ENCODE measurements at places on chromosomes 6 and 20.
A peak's percentile ranks its signal among the peaks of the same experiment; 100 is the strongest.

- no peak for DNase-seq
Observed at GRCh38 chr6:143233554-143234285, 173.0 kb downstream of the AIG1 start.

GRCh38 chr20:61252601-61253263, 671 bp downstream of the CDH4 start:
- no peak for DNase-seq

DNA sequence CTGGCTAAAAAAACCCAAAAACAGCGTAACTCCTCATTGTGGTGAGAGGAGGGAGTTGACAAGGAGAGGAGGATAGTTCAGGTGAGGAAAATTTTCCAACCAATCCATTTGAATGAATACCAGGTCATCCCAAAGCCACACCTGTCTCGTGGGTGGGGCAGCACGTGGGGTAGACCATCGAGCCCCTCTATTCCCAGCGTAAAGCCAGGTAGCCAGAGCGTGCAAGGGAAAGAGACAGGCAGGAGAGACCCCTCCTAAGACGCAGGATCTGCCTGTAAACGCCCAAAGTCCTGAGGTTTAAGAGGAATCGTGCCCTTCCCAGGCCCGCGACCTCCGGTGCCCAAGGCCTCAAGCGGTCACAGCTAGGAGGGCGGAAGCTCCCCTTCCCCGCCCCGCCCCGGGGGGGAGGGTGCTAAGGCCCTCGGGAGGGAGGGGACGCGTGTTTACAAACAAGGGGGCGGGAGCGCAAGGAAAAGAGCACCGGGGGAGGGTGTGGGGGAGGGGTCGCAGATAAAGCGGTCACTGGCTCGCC, 712 bp downstream of the RXRB start:
- no peak for DNase-seq

- no peak for DNase-seq
Observed at GRCh38 chr6:92700411-92700810, 718.9 kb downstream of the EPHA7 start.

- peak; percentile 92 for DNase-seq
Observed at GRCh38 chr6:51323056-51323455, 504.4 kb downstream of the TFAP2B start.

DNA sequence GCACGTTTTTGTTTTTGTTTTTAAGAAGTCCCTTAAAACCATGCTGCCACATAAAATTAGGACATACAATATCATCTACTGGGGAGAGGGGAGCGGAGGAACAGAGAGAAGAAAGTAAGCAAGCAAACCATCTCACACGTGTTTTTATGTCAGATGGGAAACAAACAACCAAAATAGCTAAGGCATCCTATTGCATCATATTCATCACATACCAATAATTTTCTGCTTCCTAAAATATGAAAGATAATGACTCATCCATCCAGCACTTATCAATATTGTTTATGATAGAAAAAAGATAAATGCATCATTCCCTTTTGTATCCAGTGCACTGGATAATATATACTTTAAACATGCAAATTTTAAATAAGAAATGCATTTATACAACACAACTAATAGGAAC, 329.6 kb downstream of the RNGTT start:
- DNase-seq = no peak

GRCh38 chr6:31666337-31666965, 571 bp downstream of the CSNK2B start:
- DNase-seq = no peak

DNA sequence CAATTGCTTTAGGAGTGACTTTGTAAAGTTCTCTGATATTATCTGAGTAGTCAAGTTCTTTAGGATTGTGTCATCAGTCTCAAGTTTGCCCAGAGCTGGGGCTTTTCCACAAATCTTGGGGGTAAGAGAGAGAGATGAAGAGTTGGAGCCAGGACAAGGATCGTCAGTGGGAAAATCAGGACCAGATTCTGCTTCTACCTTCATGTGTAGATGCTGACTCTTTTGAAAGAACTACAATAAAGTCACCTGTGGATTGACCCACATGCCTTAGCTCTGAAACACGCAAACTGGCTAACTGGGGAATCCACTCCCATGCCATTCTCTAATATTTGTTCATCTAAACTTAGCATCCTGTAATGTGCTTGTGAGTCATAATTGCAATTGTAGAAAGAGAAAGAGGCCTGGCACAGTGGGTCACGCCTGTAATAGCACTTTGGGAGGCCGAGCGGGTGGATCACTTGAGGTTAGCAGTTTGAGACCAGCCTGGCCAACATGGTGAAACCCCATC, 15.6 kb upstream of the BICRAL start:
- DNase-seq = no peak

GRCh38 chr6:139680819-139681218, 306.4 kb upstream of the CITED2 start:
- DNase-seq = no peak

- DNase-seq = no peak
Observed at GRCh38 chr20:8065691-8066090, 46.1 kb upstream of the TMX4 start.

GRCh38 chr6:130970839-130971410, 92.1 kb downstream of the EPB41L2 start:
- no peak for DNase-seq

- DNase-seq = no peak
Observed at GRCh38 chr20:12824328-12825225, 184.2 kb upstream of the SPTLC3 start.

GRCh38 chr20:40891351-40891750, 137.3 kb upstream of the TOP1 start:
- DNase-seq = no peak

GRCh38 chr6:144331491-144331969, 46.4 kb downstream of the UTRN start:
- no peak for DNase-seq

GRCh38 chr6:152184573-152184916, 377.1 kb downstream of the ESR1 start:
- no peak for DNase-seq

DNA sequence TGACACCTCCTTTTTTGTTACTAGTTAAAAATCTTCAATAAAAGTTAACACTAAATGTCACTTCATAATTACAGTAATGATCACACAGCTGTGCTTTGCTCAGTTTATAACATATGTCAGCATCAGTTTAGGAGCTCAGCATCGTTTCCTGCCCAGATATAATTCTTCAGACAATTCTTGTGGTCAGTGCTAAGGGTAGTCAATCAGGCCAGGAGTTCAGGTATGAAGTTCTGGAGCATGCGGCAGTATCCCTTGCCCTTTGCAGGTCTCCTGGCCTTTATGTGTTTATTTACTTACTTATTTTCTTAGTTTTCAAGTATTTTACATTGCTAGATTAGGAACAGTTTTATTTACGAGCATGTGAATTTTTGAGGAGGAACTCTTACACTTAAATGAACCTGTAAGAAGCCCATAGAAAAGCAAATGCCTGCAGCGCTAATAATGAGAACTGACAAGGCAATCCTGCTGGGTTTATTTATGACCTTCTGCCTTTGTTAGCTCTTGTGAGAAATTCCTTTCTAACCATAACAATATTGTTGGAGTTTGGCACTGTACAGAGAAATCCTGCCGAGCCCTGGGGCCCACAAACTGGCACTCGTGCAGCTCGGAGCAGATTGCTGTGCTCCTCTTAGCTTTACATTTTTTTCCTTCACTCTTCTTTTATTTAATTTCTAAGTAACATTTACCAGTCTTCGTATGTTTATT, 252.8 kb downstream of the TMEM242 start:
- DNase-seq = no peak

GRCh38 chr20:5065166-5065878, 54.4 kb downstream of the PCNA start:
- DNase-seq = no peak

DNA sequence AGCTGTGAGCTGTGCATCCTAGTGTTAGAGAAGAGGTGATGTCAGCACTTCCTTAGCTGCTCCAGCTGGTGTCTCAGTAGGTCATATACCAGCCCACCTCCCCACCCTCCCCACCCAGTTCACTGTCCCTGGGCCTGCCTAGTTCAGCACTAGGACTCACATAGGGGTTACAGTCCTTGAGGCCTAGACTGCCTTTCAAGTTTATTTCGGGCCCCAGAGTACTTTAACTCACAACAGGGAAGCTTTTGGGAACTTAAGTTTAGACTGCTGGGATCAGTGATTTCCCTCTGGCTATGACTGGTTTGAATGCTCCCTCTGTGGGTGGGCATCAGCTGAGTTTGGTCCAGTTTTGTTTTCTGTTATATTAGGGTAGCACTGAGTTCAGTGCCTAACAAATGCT, 139.2 kb upstream of the MMS22L start:
- DNase-seq = no peak

- no peak for DNase-seq
Observed at GRCh38 chr6:167702241-167702827, 124.4 kb upstream of the AFDN start.

DNA sequence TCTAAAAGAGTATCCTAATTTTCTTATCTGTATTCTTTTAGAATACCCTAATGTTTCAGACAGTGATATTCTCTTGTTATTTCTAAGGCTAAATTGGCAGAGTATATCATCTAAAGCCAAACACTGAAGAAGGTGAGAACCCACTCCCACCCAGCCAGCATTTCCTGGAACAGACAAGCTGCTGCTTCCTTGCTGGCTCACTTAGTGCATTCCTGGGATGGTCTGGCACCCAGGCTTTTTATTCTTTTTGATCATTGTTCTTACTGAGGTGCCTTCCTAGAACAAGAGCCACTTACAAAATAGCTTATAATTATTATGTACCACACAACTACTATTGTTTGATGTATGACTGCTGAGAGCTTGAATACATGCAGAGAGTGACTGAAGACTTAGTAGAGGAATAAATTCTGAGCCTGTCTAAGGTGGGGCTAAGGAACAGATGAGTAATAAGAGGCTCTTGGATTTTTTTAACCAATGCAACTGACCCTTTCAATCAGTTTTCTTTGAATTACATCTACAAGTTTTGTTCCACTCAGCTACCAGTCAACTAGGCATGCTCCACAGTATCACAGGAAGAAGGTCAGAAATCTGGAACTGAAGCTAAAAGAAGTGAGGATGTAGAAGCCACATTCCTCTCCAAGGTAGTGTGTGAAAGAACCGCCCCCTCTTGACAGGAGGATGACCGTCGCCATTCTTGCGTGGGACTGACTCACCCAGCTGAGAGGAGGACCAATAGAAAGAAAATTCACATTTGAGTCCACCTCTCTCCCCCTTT, 30.1 kb downstream of the PRPH2 start:
- DNase-seq = no peak

GRCh38 chr6:119174879-119175817, 96.7 kb upstream of the FAM184A start:
- DNase-seq = no peak

GRCh38 chr20:58995461-58996225, 11.4 kb downstream of the CTSZ start:
- no peak for DNase-seq

DNA sequence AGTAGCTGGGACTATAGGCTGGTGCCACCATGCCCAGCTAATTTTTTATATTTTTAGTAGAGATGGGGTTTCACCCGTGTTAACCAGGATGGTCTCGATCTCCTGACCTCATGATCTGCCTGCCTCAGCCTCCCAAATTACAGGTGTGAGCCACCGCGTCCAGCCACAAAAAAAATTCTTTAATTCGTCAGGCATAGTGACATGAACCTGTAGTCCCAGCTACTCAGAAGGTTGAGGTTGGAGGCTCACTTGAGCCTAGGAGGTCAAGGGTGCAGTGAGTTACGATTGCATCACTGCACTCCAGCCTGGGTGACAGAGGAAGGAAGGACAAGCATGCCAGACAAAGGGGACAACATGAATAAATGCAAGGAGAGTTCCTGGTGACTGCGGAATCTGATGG, 19.5 kb upstream of the ASXL1 start:
- DNase-seq = no peak
